ENCODE measurements at places on chromosomes 13 and 19.

DNA sequence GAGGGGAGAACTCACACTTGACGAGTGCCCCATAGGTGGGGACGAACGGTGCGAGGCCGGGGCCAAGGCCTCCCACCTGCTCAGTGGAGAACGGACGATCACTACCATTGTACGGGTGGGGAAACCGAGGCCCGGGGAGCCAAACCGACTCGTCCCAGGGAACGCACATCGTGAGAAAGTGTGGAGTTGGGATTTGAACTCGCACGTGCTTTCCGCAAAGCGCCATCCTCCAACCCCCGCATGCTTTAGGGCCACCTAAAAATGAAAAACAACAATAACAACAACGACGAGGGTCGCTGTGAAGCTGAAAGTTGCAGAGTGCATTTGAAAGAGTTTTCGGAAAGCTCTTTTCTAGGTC, 458 bp downstream of the ARHGEF1 start:
- DNase-seq: no peak

DNA sequence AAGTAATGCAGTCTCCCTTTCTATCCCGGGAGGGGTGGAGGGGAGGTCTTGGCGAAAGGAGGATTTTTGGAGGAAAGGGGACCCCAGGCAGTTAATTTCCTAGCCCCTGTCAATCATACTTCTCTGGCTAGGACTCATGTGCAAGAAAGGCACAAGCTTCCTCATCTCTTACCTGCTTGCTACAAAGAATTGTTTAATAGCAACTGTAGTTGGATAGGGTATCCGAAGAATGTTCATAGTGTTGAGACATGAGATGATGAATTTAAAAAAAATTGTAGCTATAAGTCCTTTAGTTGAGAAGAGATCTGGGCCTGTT, 525 bp downstream of the BORA start:
- no peak for DNase-seq

GRCh38 chr19:46480415-46480814, 9.1 kb upstream of the PNMA8A start:
- no peak for DNase-seq

- no peak for DNase-seq
Measured at GRCh38 chr13:50617134-50617721, 226.3 kb downstream of the DLEU7 start.

DNA sequence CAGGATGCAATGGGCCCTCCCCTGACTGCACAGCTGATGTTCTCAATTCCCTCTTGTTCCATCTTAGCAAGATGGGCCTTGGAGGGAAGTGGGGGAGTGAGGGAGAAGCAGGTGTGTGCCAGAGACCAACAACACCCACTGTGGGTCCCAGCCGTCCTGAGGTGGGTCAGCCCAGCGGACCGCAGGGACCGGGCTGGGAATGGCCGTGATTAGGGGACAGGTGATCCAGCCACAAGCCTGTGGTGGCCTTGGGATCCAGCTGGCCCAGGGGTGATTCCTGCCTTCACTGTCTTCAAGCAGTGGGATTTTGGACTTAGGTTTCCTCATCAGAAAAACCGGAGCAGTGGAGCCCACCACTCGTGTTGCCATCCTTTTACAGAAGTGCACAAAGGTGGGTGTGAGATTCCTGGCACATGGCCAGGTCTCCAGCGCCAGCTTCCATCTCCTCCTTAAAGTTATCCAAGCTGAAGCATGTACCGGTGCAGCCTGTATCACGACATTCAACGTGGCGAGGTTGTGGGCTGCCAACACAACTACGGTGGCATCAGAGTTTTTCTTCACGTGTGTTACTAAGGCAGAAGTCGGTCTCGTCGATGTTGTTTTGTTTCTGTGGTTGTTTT, 9.0 kb upstream of the ATP11A start:
- DNase-seq: no peak

GRCh38 chr13:23289917-23290357, 109.2 kb downstream of the SGCG start:
- no peak for DNase-seq

- DNase-seq: peak; percentile 60
Measured at GRCh38 chr19:3983936-3984583, 1.2 kb downstream of the EEF2 start.

- no peak for DNase-seq
Measured at GRCh38 chr13:74288361-74288911, 154.2 kb upstream of the KLF12 start.

GRCh38 chr13:31096654-31097302, 64.9 kb downstream of the HSPH1 start:
- DNase-seq: no peak

DNA sequence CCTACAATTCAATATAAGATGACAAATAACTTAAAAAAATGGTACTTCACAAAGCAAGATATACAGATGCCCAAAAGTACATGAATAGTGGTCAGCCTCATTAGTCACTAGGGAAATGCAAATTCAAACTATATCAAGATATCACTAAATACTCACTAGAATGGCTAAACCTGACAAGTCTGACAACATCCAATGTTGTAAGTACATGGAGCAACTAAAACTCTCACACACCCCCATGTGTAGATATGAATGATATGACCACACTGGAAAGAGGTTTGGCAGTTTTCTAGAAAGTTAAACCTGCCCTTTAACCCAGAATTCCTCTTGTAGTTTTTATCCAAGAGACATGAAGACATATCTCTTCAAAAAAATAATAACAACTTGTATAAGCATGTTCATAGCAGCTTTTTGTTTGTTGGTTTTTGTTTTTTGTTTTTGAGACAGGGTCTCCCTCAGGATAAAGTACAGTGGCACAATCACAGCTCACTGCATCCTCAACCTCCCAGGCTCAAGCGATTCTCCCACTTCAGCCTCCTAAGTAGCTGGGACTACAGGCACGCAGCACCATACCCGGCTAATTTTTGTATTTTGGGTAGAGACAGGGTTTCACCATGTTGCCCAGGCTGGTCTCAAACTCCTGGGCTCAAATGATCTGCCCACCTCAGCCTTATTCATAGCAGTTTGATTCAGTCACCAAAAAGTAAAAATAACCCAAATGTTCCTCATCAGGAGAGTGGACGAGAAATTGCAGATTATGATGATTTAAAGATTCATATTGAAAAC, 55.1 kb downstream of the RFX2 start:
- DNase-seq: no peak

GRCh38 chr19:29843180-29844051, 31.6 kb downstream of the CCNE1 start:
- DNase-seq: no peak

DNA sequence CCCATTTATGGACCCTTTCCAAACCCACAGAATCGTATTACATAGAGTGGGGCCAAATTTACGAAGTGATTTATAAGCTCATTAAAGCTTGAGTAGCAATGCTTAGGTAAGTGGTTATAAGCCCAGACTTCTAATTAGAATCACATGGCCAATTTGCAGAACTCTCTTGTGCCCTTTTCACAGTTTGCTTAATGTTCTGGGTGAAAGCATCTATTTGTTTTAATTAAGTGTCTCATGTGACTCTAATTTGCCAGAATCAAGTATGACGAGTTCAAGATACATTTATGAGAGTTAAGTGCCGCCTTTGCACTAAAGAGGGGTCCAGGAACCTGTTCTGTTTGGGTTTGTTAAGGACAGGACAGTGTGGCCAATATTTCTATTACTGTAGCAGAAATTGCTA, 46.0 kb upstream of the ZNF681 start:
- DNase-seq: no peak

DNA sequence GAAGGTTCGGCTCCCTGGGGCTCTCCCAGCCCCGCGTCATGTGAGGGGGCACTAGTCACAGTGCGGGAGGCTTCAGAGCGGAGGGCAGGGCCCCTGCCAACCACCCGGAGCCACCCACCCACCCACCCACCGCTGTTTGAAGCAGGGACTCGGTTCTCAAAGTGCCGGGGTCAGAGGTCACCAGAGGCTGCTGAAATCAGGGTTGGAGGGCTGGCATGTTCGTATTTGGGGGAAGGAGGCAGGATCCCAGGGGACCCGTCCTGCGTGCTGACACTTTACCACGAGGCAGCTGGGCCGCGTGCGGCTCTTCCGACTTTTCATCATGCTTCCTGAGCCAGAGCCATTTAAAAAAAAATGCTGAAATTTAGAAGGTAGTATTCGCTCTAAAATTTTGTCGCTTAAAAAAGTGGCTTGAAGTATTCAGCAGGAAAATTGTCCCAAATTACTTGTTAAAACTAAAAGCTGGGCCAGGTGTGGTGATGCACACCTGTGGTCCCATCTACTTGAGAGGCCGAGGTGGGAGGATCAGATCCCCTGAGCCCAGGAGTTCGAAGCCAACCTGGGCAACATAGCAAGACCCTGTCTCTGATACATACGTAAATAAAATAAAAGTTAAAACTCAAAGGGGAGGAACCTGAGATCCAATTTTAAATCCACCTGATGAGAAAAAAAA, 21.2 kb downstream of the ATP11A start:
- DNase-seq: no peak

DNA sequence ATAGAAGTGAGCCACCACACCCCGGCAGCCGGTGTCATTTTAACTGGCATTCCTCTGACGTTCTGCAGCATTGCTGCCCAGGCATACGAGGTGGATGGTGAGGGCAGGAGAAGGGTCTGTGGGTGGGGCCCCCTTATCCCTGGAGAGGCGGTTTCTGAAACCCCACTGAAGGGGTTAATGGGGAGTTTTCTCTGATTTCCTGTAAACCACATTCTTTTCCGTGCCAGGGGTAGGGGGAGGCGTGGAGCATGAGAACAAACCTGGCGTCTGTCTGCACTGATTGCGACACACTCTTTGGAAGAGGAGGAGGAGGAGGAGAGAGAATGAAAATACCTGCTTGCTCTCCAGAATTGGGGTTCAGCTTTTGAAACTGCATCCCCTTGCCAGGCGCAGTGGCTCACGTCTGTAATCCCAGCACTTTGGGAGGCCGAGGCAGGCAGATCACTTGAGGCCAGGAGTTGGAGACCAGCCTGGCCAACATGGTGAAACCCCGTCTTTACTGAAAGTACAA, 2.7 kb upstream of the C3 start:
- DNase-seq: no peak

DNA sequence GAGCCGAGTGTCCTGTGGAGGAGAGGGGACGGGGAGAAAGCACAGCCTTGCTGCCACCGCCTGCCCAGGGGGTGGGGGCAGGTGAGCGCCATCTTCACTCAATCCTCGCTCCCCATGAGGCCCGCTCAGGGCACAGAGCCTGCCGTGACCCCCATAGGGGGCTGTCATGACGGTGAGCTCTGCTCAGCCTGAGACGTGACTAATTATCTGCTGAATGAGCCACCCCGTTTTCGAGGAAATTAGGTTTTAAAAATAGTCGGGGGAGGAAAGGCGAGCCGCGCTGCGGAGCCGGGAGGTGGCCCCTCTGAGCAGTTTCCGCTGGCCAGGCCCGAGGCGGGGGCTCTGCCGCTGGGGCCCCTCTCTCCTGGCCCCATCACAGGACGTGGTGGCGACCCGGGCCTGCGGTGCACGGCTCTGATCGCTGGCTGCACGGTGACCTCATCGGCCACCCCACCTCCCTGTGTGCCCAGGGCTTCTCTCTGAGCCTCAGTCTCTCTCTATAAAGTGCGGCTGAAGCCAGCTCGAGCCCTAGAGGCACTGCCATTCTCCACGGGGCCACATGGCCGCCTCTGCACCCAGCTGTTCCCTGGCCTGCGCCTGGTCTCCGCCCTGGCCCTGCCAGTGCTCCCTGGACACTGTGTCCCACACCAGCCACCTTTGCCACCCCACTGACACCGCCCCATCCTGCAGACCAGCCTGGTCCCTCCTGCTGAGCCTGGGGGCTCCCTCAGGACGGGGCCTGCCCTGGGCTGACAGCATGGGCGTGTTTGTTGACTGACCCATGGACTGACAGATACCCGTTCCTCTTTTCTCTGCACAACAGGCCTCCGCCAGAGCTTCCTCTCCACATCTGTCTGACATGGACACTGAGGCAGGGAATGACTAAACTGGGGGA, 28.3 kb downstream of the PIP5K1C start:
- no peak for DNase-seq

DNA sequence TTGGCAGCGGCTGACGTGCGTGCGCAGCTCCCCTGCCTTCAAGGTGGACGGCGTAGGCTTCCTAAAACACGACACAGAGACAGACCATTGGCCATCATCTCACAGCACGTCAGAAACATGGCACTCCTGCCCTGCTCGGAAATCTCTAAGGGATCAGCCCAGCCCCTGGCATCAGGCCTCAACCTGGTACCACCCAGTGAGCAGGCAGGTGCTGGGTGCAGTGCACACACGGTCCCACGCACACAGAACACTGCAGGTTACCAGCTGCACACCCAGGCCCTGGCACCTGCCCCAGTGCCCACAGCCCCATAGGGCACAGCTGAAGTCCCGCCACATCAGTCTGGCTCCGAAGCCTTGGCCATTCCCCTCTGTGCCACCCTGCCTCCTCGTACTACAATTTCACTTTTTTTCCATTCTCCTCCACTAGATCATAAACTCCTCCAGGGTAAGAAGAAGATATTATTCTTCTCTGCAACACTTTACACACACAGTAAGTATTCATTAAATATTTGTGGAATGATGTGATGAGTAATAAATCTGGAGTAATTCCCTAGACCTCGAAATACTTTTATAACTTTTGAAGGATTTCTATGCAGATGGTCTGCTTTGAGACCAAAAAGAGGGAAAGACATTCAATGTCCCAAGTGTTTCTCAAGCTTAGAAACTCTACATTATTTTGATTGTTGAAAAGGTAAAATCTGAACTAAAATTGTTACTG, 156.4 kb downstream of the COL4A1 start:
- no peak for DNase-seq

GRCh38 chr19:11105014-11105636, 15.9 kb downstream of the LDLR start:
- no peak for DNase-seq

- DNase-seq: no peak
Measured at GRCh38 chr19:19171821-19172532, 1.9 kb upstream of the MEF2B start.

GRCh38 chr13:28013482-28013881, 25.0 kb upstream of the URAD start:
- DNase-seq: no peak

DNA sequence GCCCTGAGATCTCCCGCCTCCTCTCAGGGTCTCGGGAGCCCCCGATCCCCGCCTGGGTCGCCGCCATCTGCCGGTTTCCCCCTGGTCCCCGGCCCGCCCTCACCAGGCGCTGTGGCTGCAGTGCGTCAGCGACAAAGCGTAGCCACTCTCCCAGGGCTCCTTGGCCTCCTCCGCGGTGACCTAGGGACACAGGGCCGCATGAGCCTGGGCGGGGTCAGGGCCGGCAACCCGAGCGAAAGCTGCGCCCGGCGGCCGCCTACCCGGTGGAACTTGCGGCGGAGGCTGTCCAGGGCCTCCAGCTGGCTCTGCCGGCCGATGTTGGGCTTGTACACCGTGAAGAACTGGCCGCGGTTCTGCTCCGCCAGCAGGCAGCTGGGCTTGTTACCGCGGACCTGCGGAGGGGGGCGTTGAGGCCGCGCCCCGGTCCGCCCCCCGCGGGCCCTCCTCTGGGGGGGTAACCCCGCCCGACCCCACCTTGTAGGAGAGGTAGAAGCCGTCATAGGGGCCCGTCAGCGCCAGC, 5.3 kb downstream of the GPX4 start:
- no peak for DNase-seq
